Activated naive CD8-positive, alpha-beta T cell treated with anti-CD3 and anti-CD28 coated beads, Interleukin-2, amount 10 ng/mL, durations not matched to agents 7 days and 5 days (primary cell): ENCODE measurements at places on chromosomes 13 and 19.

GRCh38 chr13:32811297-32811800 lies 204.9 kb upstream of the KL start:
- DNase-seq = peak; percentile 51

GRCh38 chr13:94329754-94330551 lies 149.5 kb downstream of the DCT start:
- no peak for DNase-seq

DNA sequence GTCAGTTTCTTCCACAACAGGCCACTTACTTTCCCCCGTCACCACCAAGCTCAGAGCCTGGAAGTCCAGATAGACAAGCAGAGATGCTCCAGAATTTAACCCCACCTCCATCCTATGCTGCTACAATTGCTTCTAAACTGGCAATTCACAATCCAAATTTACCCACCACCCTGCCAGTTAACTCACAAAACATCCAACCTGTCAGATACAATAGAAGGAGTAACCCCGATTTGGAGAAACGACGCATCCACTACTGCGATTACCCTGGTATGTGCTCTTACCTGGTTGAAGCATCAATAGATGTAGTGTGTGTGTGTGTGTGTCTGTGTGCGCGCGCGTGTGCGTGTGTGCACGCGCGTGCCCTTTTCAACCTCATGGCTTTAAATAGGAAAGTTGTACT lies 3.7 kb downstream of the KLF5 start:
- DNase-seq = no peak

GRCh38 chr19:10289167-10289835 lies 451 bp upstream of the ICAM5 start:
- peak; percentile 72 for DNase-seq

GRCh38 chr19:32234663-32235217 lies 110.7 kb upstream of the ZNF507 start:
- no peak for DNase-seq

DNA sequence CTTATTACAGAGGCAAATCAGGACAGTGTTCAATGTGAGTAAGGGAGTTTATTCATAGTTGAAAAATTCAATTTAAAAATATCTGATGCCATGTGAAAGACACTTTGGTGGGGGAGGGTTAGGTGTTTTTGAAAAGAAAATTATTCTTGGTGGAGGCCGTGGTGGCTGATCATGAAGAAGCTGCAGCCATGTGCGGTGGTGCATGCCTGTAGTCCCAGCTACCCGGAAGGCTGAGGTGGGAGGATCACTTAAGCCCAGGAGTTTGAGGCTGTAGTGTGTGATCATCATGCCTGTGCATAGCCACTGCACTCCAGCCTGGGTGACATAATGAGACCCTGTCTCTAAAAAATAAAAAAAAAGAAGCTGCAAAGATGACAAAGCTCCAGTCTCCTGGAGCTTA lies 28.6 kb downstream of the WDFY2 start:
- no peak for DNase-seq

DNA sequence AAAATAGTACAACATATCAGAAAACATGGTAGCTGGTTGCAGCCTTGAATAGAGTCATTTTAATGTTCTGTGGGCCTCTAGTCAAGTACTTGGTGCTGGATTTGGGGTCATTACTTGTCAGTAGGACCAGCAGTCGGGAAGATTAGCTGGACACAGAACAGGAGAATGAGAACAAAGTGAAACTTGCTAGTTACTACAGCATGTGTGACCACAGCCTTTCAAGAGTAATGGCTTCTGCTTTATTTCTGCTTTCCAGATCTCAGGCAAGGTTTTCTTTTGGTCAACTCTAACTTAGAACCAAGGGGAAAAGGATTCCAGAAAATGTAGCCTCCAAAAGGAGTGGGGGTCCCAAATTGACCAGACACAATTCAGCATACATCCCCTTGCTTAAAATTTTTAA lies 17.1 kb upstream of the VWA8 start:
- no peak for DNase-seq
